ENCODE measurements at places on chromosomes 16 and 17.

- no peak for DNase-seq
These were observed 15.6 kb upstream of the CLEC10A start for GRCh38 chr17:7095625-7096024.

GRCh38 chr16:57999366-57999970, 1.0 kb downstream of the ZNF319 start:
- no peak for DNase-seq

DNA sequence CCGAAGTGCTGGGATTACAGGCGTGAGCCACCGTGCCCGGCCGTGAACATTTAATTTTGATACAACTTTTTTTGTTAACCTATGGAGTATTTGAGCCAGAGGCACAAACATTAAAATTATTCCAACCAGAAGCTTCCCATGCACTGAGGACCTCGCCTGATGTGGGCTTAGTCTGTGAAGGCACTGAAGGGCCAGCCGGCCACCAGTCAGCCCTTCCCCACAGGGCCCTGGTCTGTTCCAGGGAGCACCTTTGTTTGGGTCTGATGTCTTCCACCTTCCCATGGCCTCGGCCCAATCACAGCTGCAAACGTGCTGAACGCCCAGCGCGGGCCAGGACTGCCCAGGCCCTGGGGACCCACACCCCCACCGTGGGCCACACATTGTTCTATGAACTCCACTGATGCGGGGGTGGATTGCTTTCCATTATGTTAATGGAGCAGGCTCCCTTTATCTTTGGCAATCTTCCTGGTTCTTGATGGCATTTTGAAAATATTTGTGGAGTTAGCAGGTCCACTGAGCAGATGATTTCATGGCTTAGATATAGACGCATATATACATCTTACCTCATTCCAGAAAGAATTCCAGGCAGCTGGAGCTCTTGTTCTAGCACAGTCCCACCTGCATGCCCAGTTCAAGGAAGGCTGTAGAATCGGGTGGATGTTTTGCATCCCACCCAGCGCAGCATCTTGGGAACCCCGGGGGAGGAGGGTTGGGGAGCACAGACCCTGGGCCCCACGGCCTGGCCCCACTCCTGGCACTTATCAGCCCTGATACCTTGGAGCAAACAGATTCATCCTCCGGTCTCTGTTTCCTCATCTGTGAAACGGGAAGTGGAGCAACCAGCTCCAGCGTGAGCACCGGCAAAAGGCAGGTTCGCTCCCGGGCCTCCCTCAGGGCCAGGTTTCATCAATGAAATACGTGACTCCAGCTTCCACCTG, 14.5 kb downstream of the SPIRE2 start:
- DNase-seq, result no peak

- no peak for DNase-seq
These were observed 45.8 kb upstream of the SLC38A10 start for GRCh38 chr17:81340607-81341515.

DNA sequence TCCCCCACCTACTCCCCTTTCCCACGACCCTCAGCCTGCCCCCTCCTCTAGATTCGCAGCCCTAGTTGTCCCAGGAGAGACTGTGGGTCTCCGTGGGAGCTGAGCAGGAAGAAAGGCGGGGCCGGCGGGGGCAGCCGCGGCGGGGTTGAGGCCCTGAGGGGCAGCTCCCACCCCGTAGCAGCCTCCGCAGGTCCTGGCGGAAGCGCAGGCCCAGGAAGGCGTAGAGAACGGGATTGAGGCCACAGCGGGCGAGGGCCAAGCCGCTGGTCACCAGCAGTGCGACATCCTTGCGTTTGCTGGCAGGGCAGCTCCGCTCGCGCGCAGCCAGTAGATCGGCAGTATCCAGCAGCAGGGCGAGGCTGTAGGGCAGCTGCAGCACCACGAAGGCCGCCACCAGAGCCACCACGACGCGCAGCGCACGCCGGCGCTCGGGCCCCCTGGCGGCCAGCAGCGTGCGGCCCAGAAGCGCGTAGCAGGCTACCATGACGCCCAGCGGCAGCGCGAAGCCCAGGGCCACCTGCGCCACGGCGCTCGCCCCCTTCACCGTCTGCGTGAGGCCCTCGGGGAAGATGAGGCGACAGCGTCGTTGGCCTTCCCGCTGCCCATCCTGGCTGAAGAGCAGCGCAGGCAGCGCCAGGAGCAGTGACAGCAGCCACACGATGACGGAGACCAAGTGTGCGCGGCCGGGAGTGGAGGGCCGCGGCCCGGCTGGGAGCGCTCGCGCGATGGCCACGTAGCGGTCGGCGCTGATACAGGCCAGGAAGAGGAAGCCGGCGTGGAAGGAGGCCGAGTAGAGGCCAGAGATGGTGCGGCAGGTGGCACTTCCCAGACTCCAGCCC, 1.9 kb downstream of the CCR10 start:
- peak; percentile 54 for DNase-seq

DNA sequence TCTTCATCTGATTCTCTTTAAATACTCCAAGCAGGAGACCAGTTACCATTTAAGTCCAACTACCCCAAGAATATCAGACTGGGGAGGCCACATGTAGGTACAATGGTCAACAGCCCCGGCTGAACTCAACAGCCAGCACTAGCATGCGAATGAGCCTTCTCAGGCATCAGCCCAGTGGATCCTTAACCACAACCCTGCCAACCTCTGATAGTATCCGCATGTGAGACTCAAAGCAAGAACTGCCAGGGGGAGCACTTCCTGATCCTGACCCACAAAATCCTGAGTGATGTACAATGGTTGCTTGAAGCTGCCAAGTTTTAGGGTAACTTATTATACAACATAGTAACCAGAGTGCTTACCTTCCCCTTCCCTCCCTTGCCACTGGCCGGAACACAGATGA, 4.0 kb downstream of the PYY start:
- no peak for DNase-seq

DNA sequence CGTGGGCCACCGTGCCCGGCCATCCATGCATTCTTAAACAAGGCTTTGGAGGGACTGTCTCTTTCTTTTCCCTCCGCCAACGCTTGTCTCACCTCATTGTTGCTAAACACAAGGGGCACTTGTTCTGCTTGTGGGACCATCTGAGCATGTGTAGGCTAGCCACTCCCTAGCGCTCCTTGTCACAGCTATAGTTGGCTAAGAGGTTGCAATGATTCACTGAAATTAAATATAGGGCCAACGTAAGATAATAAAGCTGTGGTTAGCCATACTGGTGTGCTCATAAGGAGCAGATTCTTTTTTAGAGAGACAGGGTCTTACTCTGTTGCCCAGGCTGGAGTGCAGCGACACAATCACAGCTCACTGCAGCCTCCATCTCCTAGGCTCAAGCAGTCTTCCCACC, 41.2 kb downstream of the KIAA0513 start:
- no peak for DNase-seq

DNA sequence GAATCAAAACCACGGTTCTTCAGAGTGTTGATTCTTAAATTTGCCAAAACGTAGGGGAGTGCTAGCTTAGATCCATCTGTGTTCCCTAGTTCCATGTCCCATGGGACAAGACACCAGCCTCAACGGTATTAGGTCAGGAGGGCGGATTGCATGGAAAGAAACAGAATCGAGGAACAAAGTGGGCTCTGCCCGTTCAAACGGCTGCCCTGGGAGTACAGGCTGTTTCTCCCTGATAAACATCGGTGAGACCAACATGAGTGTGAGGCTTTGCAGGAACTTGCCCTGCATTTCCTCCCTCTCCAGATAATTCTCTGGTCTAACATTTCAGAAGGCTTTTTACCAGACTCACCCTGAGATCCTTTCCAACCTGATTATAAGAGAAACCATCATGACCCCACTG, 82.2 kb downstream of the MRM3 start:
- DNase-seq, result no peak

DNA sequence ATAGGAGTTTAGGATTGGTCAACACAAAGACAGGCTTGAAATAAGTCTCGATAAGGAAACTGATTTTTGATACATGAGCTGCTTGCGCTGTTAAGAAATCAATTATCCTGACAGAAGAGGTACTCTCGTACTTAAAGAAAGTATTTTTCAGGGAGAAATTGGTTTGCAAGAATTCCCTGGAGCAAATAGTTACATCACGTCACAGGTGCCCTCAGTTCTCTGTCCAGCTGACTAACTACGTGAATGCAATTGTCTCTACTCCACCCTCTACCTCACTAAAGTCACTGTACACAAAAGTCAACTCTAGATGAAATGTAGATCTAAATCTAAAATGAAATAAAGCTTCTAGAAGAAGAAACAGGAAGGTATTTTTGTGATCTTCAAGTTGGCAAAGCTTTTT, 130.6 kb upstream of the KCNJ16 start:
- no peak for DNase-seq

GRCh38 chr16:57822856-57823255, 20.6 kb upstream of the KIFC3 start:
- DNase-seq, result no peak

DNA sequence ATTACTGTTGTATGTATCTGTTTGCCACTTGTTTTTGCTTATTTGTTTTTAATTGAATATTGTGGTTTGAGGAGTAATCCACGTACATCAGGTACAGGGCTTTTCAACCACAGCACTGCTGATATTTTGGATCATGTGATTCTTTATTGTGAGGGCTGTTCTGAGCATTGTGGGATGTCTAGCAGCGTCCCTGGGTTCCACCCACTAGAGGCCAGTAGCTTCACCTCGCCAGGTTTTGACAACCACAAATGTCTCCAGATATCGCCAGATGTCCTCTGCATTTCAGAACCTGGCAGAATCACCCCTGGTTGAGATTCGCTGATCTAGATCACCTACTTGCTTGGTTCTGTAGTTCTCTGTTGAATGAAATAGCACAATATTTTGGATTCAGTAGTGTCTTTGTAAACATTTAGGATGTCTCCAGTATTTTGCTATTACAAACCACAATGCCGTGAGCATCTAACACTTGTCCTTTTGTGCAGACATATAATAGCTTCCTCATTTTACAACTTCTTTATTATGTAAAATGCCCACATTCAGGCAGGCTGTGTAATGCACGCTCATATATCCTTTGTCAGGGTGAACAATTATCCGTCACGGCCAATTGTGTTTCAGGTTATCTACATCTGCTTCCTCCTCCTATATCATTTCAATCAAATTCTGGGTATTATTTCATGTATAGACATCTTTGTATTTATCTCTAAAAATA, 380.3 kb downstream of the SNX29 start:
- no peak for DNase-seq

All from stimulated activated CD4-positive, alpha-beta T cell treated with anti-CD3 and anti-CD28 coated beads, TNF-alpha, amount 100 ng/mL, for 1 hour (primary cell).